ENCODE measurements at places on chromosomes 1 and 21.

DNA sequence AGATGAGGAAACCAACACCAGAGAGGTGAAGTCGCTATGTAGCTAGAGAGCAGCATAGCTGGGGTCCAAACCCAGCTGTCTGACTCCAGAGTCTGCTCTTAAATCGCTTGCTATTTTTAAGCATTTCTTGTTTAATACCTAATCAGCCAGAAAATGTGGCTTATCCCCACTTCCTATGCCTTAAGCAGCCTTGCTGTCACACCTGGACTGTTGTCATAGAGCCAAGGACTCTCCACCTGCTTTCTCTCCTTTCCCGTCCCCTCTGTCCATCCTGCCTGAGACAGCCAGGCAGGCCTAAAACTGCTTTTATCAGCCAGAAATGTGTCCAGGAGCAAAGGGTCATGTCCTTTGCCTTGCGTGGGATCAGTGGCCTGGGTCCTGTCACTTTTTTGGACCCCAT, 28.3 kb upstream of the EPHA8 start:
- no peak for DNase-seq

DNA sequence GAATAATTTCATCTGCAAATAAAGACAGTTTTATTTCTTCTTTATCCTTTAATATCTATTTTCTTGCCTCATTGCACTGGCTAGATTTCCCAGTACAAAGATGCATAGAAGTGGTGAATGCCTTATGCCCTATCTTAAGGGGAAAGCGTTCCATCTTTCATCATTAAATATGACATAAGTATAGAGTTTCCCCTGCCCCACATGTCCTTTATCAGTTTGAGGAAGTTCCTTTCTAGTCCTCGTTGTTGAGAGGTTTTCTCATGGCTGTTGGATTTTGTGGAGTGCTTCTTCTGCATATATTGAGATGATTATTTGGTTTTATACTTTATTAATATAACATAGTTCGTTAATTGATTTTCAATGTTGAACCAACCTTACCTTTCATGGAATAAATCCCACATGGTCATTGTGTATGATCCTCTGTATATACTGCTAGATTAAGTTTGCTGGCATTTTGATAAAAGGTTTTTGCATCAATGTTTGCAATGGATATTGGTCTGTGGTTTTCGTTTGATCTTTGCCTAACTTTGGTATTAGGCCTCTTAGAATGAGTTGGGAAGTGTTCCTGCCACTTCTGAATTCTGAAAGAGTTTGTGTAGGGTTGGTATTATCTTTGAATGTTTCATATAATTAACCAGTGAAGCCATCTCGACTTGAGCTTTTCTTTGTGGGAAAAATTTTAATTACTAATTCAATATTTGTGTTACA, 15.6 kb downstream of the PRKACB start:
- no peak for DNase-seq

DNA sequence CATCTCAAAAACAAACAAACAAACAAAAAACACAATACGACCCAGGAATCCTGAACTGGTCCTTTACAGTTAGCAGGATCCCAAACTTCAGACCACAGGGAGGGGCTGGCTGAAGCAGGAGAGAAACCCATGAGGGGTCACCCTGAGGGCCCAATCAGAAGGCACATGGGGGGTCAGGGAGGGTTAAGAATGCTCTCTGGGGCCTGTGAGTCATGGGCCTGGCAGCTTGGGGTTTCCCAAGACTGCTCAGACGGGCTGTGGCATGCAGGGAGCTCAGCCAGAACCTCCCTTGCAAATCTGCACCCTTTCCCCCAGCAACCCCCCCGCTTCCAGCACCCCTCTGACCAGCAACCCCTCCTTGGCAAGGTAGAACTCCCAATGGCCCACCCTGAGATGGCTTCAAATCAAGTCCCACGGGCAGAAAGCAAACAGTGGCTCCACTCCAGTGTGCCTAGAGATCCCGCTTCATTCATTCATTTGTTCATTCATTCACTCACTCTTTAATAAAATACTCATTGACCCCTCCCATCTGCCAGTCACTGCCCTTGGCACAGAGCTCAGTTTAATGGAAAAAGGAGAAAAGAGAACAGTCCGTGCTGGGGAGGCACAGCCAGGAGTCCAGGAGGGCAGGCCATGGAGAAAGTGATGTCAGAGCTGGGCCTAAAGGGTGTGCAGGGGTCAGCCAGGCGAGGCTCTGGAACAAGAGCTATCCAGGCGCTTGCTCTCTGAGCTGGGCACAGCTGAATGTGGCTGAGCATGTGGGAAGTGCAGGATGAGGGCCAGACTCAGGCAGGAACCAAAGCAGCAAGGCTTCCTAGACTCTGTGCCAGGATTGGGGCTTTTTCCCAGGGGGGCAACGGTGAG, 8.2 kb downstream of the UQCRHL start:
- peak; percentile 49 for DNase-seq

DNA sequence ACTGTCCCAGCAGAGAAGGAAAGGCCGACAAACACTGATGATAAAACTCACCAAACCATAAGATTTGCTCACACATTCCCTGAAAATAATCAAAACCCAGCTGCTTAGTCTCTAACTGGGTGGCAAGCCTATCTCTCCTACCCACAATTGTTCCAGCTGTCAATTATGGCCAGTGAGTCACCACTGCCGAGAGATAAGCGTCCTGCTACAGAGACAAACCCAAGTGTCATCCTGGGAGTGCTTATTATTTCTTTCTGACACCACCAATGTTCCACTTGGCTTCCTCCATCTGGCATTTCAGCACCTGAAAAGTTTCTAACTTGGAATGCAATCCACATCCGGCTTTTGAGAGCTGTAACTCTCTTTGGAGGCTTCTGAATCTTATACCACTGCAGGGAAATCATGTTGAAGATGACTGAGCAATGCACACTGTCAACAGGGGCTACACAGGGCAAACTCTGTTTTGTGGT, 51.5 kb upstream of the VAV3 start:
- no peak for DNase-seq

- DNase-seq = no peak
Measured at GRCh38 chr1:115411371-115412063, 73.5 kb upstream of the NGF start.

DNA sequence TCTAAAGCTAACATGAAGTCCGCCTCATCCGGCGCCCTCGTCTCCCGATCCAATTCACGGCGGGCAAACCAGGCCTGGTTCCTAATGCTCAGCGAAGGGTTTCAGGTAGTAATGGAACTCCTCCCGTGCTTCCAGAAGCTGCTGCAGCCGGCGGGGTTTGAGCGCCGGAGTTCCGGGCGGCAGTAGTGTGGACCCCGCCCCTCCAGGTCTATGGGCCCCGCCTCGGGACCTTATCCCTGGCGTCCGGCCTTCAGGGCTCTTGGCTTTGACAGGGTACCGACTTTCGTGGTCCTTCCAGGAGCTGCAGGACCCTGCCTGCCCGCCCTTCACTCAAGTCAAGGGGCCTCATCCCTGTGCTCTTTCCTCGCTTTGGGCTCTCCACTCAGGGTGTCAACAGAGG, 304.1 kb downstream of the FAM72C start:
- DNase-seq = no peak

DNA sequence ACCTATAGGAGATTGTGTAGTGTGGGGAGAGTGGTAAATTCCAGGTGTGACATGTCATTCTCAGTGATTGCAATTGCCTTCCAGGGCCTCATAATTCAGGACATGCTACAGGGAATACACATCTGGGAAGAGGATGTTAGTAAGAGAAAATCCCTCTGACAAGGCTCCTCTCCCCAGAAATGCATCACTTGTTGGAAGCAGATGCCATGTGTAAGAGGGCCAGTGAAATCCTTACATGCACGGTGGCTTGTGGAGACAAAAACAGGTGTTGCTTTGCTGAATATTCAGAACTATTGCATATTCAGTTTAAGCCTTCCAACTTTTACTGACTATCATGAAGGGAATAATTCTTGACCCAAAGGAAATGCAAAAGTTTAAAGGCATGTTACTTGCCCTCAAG, 503.4 kb downstream of the NEGR1 start:
- DNase-seq = no peak

- DNase-seq = peak; percentile 65
Measured at GRCh38 chr1:21368515-21369289, 71.2 kb upstream of the NBPF3 start.

DNA sequence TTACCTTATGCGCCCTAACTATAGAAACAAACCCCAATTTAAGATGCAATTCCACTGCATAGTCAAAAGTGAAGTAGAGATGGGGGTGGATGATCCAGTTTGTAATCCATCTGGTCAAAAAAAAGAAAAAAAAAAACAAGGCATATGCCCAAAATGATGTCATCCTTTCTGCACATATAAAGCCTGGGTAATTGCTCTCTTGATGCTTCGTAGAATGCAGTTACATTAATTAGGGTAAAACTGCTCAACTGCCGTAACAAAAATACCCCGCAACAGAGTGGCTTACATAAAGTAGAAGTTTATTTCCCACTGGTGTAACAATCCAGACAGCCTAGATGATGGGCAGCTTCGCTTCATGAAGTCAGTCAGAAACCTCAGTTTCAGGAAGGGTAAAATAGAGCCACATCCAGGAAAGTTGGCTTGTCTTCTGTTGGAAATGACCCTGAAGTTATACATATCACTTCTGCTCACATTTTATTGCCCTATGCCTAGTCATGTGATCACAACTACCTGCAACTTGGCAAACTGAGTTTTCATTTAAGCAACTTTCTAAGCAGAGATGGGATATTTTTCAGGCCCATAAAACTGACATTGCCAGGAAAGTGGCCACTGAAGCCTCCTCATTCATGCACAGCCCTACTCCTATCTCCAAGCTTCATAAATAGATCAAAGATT, 221.7 kb downstream of the C1orf94 start:
- no peak for DNase-seq

DNA sequence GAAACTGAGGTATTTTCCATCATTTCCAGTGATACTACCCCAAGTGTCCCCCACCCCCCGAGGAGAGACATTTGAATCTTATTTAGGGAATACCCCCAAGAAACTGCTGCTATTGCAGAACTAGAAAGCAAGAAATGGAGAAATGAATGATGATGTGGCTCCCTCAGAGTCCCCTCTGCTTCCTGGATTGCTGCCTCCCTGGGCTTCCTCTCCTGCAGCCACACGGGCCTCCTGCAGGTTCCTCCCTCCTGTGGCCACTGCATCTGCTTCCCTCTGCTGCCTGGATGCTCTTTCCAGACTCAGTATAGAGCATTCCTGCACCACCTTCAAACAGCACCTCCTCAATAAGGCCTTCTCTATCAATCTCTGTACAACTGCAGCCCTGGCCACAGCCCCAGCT, 69.3 kb downstream of the SLC25A24 start:
- DNase-seq = no peak

GRCh38 chr1:39426346-39426745, 65.1 kb upstream of the BMP8A start:
- DNase-seq = no peak

GRCh38 chr1:79215311-79215710, 208.8 kb upstream of the ADGRL4 start:
- no peak for DNase-seq

- no peak for DNase-seq
Measured at GRCh38 chr1:151199873-151200581, 1.7 kb downstream of the PIP5K1A start.

DNA sequence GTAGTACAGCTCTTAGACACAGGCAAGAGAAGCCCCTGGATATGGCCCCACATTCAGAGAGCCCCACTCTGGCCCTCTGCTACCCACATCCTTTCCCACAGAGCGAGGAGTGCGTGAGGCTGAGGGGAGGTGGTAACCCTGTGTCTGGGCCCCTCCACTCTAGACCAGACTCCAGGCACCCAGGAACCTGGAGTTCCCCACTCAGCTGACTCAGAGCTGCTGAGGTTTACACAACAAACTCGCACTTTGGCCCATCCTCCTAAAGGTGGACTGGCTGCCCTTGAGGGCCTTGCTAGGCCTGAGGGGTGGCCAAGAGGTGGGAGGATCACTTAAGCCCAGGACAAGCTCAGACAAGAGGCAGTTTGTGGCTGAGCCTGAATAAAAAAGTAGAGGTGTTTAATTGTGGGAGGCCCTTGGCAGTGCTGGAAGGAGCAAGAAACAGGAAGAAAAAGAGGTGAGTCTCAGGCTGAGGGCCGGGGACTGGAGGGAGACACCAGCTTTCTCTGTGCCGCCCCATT, 10.7 kb downstream of the MR1 start:
- DNase-seq = peak; percentile 78

- DNase-seq = no peak
Measured at GRCh38 chr1:214816603-214817002, 213.6 kb downstream of the CENPF start.

- no peak for DNase-seq
Measured at GRCh38 chr1:100611086-100611485, 73.1 kb downstream of the GPR88 start.

DNA sequence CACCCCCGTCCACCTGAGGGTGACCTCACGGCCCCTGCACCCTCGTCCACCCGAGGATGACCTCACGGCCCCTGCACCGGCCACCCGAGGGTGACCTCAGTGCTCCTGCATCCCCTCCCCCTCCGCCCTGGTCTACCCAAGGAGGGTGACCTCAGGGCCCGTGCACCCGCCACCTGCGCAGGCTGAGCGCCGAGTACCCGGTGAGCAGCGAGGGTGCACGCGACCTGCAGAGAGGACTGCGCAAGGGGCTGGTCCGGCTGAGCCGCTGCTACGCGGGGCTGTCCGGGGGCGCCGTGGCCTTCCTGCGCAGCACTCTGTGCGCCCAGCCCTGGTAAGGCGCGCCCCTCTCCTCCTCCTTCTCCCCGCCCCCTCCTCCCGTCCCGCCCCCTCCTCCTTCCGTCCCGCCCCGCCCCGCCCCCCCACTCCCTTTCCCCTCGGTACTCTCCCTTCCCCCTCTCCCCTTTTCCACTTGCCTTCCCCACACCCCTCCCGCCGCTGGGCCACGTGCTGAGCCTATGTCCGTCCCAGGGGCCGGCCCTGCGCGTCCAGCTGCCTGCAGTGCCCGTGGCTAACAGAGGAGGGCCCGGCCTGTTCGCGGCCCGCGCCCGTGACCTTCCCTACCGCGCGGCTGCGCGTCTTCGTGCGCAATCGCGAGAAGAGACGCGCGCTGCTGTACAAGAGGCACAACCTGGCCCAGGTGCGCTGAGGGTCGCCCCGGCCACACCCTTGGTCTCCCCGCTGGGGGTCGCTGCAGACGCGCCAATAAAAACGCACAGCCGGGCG, 28.4 kb downstream of the TRIM11 start:
- DNase-seq = peak; percentile 69

GRCh38 chr1:191620883-191621282, 537.4 kb upstream of the RGS18 start:
- DNase-seq = no peak

DNA sequence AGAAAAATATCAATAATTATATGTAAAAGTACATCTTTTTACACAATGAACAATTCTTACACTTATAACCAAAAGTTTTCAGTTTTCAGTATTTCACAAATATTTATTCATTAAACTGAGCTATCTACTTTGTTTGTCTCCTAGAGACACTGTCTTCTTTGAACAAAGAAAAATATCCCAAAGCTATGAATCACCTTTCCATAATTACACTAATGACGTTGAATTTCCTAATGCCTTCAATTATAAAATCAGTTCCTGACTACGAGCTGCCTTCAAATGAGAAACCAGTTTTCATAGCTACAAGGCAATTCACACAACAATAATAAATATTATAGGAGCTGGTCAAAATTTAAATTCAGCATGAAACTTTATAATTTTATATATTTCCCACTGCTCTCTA, 201.8 kb upstream of the BRINP3 start:
- no peak for DNase-seq

GRCh38 chr1:119981986-119982815, 85.9 kb upstream of the ADAM30 start:
- DNase-seq = no peak

- no peak for DNase-seq
Measured at GRCh38 chr21:33146467-33146866, 76.5 kb downstream of the OLIG1 start.

GRCh38 chr1:40167317-40167716, 6.1 kb downstream of the RLF start:
- DNase-seq = no peak

All from GM13976 (cell line).